Tibial artery (tissue), 4 donors: ENCODE measurements at places on chromosomes 5 and 9.

DNA sequence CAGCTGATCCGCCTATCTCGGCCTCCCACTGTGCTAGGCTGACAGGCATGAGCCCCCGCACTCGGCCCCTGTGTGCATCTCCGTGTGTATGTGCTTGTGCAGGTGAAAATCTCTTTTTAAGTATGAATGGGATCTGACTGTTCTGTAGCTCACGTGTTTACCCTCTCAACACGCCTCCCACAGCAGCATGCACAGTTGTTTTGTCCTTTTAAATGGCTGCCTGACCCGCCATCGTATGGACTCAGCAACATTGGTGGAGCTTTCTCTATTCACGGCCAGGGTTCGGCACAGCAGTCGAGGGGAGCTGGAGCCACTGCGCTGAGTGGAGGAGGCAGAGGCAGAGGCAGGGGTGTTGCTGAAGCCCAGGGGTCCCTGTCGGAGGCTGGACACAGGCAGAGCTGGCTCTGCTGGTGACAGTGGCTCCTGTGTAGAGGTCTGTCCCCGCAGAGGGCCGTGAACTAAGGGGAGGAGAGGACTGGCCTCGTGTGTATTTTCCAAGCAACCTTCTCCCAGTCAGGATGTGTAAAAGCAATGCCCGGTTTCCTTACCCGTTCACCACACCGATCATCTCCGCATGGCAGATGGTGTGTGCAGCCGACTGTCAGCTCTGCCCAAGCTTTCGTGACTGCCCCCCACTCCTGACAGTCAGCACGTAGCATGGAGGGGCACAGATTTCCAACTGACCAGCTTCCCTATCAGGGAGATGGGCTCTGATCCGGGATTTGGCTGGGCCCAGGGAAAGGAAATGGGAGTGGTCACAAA is 37.3 kb downstream of the MRPL36 start:
- H3K4me1 ChIP-seq: no peaks in the 10 kb centered on the region
- no peaks in the 10 kb centered on the region for H3K36me3 ChIP-seq
- no peak overlapping the region for H3K4me3 ChIP-seq
- peaks cover 45% of the 10 kb centered on the region for H3K27me3 ChIP-seq
- H3K27ac ChIP-seq: no peak overlapping the region

DNA sequence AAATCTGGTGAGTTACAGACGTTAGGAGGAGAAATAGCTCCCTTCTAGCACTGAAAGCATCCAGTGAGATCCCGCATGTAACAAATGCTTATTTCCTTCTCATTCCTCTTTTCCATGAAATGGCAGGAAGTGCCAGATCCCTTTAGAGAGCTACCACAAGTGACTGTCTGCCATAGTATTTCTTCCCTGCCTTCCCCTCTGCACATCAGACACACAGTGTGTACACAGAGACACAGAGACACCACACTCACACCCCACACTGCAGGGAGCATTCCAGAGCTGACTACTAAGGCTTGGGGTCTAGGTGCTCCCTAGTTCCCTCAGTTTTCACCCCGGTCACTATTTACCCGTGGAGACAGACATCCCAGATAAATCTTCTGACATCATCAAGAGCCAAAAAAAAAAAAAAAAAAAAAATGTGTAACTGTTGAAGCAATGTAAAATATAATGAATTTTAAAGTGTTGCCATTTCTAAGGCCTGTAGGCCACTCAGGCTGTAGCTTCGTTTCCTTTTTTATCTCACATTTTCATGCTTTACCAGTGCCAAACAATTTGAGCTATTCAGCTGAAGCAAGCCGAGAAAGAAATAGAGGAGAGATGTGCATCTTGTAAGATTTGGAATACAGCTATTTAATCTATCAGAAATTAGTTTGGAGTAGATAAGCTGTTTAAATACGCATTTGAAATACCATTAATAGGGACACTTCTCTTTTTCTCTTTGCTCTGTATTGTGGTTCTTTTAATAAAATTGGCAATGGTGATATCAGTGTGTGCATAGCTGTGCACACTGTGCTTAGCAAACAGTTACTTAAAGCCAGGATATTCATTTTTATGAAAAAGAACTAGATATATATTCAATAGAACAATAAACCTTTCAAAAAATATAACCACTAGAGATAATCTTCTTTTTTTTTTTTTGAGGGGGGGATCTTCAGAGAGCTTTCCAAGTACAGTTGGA is 405.5 kb downstream of the PDE4D start:
- H3K4me3 ChIP-seq: no peak overlapping the region

DNA sequence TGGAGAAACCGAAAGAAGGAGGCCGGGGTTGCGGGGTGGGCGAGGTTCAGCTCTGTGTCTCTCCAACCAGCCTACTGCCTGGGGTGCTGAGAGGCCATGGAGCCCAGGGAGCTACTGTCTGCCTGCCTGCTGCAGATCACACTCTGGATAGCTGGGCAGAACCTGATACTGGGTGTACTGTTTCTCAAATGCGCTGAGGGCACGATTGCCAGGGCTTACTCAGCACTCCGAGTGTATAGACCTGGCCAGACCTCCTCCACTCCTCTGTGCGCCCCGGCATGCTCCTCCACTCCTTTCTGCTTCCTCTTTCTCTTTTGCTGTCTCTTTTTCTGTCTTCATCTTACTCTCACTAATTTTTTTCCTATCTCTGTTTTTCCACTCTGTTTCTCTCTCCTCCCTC is 215.1 kb downstream of the PAPPA start:
- no peaks in the 10 kb centered on the region for H3K27me3 ChIP-seq
- no peaks in the 10 kb centered on the region for H3K4me1 ChIP-seq
- H3K36me3 ChIP-seq: no peaks in the 10 kb centered on the region

DNA sequence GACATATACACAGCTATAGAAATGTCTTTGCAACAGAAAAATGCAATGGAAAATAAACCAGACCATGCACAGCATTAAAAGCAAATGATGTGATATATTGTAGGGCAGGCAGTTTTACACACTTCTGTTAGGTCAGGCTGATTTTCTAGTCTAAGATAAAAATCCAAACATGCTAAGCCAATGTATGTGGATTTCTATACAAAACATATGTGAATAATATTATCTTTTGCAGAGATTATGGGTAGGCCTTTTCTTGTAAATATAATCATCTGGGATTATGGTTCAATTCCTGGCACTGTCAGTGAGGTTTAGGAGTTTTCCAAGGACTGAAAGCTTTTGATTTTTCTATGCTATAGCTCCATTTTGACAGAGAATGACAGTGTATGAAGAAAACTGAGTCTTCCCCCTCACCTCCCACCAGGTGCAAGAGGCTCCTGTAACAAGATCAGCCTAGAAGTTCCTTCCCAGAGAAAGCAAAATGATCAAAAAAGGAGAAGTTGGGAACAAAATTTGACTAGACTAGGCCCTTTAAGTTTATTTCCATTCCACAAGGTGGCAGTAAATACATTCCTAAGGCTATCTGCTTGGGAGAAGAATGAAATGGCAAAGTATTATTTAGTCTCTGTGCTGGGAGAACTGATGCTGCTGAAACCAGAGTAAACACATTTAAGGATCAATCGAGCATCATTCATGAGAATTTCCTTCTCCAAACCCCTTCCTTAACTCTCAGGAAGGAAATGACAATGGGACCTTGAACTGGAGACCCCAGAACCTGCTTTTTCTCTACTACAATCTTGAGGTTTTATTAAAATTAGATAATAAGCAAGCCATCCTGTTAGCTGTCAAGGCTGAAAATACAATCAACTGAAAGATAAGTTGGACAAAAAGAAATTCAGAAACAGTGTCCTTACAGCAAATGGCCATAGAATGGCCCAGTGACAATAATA is 133.0 kb upstream of the TUT7 start:
- no peaks in the 10 kb centered on the region for H3K36me3 ChIP-seq
- no peaks in the 10 kb centered on the region for H3K4me1 ChIP-seq
- DNase-seq: no peak
- H3K4me3 ChIP-seq: no peak overlapping the region
- H3K27me3 ChIP-seq: no peaks in the 10 kb centered on the region

DNA sequence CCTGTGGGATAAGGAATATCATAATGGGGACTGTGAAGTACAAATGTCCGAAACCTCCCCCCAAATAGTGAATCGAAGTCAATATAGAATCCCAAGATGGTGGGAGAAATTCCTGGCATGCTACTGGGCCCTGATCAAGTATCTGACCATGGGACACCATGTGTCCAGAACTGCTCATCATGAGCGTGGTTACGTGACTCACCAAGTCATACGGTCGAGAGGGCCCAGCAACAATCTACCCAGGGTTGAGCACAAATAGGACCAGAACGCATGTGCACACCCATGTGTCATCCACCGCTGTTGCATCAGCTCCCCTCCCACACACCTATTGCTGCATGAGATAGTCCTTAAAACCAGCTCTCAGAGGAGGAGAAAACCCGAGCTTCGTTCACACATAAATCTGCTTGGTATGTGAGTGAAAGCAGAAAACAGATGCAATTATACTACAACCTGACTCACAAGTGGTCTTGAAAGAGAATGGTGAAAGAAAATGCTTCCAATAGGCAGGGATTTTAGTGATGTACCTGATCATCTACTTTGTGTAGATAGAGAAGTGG is 353.2 kb downstream of the CWC27 start:
- H3K27me3 ChIP-seq: no peaks in the 10 kb centered on the region
- DNase-seq: no peak
- H3K4me3 ChIP-seq: no peak overlapping the region
- H3K4me1 ChIP-seq: peaks cover 6% of the 10 kb centered on the region
- H3K36me3 ChIP-seq: no peaks in the 10 kb centered on the region
- H3K27ac ChIP-seq: no peak overlapping the region

- no peaks in the 10 kb centered on the region for H3K27me3 ChIP-seq
- H3K4me3 ChIP-seq: no peak overlapping the region
- H3K36me3 ChIP-seq: no peaks in the 10 kb centered on the region
- no peak overlapping the region for H3K27ac ChIP-seq
- no peaks in the 10 kb centered on the region for H3K4me1 ChIP-seq
Measured at GRCh38 chr5:90747175-90747574, 188.6 kb downstream of the ADGRV1 start.

DNA sequence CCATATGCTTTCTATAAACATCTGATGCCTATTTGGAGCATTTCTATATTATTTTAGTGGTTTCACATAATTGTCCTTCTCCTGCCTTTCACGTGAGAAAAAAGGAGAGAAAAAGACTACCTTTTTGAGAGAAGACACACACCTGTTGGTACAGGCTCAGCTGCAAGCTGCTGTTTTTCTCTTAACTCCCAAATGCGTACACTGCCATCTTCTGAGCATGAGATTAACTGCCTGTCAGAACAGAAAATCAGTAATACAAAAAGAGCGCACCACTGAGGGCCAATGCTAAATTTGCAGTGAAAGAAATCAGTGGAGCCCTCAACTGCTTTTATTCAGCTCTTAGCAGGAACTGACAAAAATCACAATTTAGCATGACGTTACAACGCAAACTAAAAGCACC is 54.9 kb downstream of the WDR41 start:
- DNase-seq: no peak
- no peak overlapping the region for H3K4me3 ChIP-seq
- H3K27ac ChIP-seq: no peak overlapping the region

DNA sequence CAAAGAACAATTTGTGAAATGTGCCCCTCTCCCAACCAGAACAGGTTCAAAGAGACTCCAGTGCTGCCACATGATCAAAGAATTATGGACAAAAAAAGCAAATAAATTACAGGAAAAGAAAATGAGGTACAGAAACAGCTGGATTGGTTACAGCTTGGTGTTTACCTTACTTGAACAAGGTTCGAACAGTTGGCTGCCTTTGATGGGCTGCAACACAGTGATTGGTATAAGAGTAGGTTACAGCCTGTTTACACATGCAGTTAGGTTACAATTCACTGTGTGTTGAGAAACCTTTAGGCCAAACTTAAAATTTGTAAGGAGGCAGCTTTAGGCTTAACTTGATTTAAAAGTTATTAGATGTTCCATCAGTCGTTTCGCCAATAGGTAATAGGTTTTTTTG is 3.4 kb upstream of the MOCS2 start:
- no peak for DNase-seq
- H3K4me1 ChIP-seq: peaks cover 8% of the 10 kb centered on the region
- no peaks in the 10 kb centered on the region for H3K27me3 ChIP-seq
- H3K4me3 ChIP-seq: no peak overlapping the region
- no peaks in the 10 kb centered on the region for H3K36me3 ChIP-seq

- no peak overlapping the region for H3K27ac ChIP-seq
- peaks cover 12% of the 10 kb centered on the region for H3K36me3 ChIP-seq
- H3K27me3 ChIP-seq: no peaks in the 10 kb centered on the region
- no peaks in the 10 kb centered on the region for H3K4me1 ChIP-seq
- DNase-seq: no peak
Measured at GRCh38 chr9:95816716-95817115, 58.8 kb upstream of the ERCC6L2 start.

DNA sequence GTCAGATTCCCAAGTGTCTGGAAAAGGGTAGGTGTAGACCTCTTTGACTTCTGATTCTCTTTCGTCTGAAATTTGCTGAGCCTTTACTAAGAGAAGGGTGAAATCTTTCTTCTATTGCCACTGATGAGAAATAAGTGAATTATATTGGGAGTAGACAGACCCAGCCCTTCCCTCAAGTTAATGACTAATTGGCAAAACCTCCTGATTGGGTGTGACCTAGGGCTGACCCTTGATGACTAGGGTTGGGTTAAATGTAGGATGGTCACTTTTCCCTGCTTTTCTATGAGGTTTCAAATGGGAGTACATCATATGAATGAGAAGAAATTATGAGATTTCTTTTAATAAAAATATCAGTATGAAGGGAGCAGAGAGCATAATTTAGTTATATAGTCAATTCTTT is 73.4 kb upstream of the C5orf46 start:
- no peak for DNase-seq
- H3K36me3 ChIP-seq: no peaks in the 10 kb centered on the region
- no peak overlapping the region for H3K4me3 ChIP-seq
- H3K27ac ChIP-seq: no peak overlapping the region
- no peaks in the 10 kb centered on the region for H3K27me3 ChIP-seq

DNA sequence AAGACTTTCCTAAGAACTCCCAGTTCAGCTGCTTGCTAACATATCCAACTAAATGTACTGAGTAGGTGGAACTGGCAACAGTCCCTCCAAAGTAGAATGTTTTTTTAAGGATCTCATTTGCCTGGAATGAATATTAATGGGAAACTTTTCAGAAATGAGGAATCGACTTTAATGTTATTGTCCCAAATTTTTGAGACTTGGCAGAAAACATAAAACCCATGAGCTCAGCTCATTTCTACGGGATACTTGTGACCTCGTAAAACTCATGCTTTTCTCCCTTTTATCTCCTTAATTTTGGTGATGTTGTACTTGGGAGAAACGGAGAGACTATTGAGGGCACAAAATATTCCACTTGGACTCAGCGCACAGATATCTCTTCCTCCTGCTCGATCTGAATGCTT is 296.8 kb downstream of the EBF1 start:
- no peaks in the 10 kb centered on the region for H3K36me3 ChIP-seq
- peak overlapping the region; percentile 67 for H3K27ac ChIP-seq
- peaks cover 34% of the 10 kb centered on the region for H3K4me1 ChIP-seq
- no peaks in the 10 kb centered on the region for H3K27me3 ChIP-seq

GRCh38 chr9:1210954-1211353 is 160.8 kb downstream of the DMRT2 start:
- no peaks in the 10 kb centered on the region for H3K4me1 ChIP-seq
- H3K27me3 ChIP-seq: no peaks in the 10 kb centered on the region
- H3K36me3 ChIP-seq: no peaks in the 10 kb centered on the region
- no peak for DNase-seq
- H3K27ac ChIP-seq: no peak overlapping the region
